NCI-H526 treated with DMSO at 0.1 percent for 48 hours (cell line): ENCODE measurements at places on chromosomes 6 and 20.

DNA sequence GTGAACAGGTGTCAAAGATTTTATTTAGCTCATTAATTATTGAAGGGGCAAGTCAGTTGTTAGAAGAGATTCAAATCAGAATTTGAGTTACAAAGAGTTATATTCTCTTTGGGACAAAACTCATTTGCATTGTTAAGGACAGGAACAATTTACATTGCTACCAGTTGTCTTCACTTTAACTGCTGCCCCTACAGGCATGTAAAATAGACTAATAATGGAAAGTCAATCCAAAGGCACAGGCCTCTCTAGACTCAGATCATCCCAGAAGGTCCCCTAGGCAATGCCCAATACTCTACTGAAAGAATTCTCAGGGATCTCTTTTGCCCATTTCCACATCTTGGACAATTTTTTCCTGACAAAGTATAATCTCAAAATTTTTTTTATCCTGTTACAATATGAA is 95.7 kb downstream of the SCP2D1 start:
- DNase-seq, result no peak

- no peak for DNase-seq
Observed at GRCh38 chr6:17179530-17180073, 77.8 kb downstream of the STMND1 start.

GRCh38 chr6:150934380-150934779 is 68.9 kb downstream of the MTHFD1L start:
- no peak for DNase-seq

DNA sequence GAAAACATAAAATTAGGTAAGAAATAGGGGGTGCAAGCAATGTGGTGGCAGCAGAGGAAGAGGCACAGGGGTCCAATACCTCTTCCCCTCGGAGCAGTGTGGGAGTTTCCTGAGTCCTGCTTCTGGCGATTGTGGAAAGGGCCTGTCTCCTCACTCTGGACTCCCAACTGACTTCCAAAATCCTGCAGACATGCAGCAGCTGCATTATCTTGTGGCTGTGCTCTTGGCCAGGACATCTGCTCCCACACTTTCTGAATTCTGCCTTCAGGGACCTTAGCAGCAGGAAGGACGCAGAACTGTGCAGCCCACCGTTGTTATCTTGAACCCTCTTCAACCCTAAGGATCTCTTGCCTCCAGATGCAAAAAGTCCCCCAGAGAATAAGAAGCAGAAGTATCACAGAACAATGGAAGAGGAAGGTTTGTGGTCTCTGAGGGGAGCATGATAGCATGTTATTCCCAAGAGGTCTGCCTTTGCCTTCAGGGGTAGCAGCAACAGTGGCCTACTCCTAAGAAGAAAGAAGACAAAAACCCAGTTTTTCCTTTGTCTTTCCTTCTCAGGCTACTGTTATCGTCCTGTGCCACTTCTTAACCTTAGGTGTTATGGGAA is 102.5 kb upstream of the EMILIN3 start:
- no peak for DNase-seq

GRCh38 chr6:117531346-117531745 is 48.9 kb downstream of the DCBLD1 start:
- DNase-seq, result no peak

GRCh38 chr6:47836046-47836445 is 54.2 kb downstream of the OPN5 start:
- DNase-seq, result no peak

- no peak for DNase-seq
Observed at GRCh38 chr6:90118069-90118468, 178.6 kb downstream of the BACH2 start.

GRCh38 chr6:15263780-15264374 is 18.0 kb downstream of the JARID2 start:
- DNase-seq, result no peak

DNA sequence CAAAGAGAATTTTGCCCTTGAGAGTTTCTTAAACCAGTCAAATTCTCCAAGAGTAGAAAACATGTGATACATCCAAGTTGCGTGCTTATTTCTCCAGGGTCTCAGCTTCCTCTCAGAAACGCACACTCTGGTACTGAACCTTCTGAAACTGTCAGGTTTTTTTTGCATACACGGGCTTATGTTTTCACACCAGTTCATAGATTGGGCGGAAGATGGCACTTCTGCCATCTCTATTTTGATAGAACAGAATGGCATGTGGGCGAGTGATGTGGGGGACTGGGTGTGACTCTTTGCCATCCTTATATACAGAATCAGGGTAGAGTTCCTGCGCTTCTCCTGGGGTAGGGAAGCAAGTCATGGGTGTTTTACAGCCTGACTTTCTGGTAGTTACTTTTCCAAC is 56.4 kb downstream of the ADTRP start:
- DNase-seq, result no peak
